Epithelial cell of umbilical artery (primary cell): ENCODE measurements at places on chromosomes 1 and 21. TPM values are rescaled to one million over a fixed set of nuclear protein-coding genes. Genes with fewer than 3 reads are reported as not detected.

Gene EXTL1
- under 0.01 TPM in 1 of 2 replicates, not detected in the other for total RNA-seq

Gene ZNF593OS
- total RNA-seq = not detected in 2 replicates

Gene CBS
- total RNA-seq = 39.3 and 84.8 TPM in 2 replicates

Gene EDARADD
- total RNA-seq = under 0.01 TPM in 1 of 2 replicates, not detected in the other

Gene RAVER2
- total RNA-seq = 7.5 and 8.7 TPM in 2 replicates

Gene OR2M3
- total RNA-seq = not detected in 2 replicates

Gene CHI3L1
- 0.65 and 1.5 TPM in 2 replicates for total RNA-seq

Gene SPRR2B
- not detected in 2 replicates for total RNA-seq

Gene TOR3A
- 28.1 and 34.4 TPM in 2 replicates for total RNA-seq

Gene HHIPL2
- not detected in 2 replicates for total RNA-seq
